Activated CD8-positive, alpha-beta memory T cell treated with anti-CD3 and anti-CD28 coated beads, Interleukin-2, amount 10 ng/mL, durations not matched to agents 7 days and 5 days (primary cell): ENCODE measurements at places on chromosomes 12 and 14. TPM values are rescaled to one million over a fixed set of nuclear protein-coding genes. Genes with fewer than 3 reads are reported as not detected.

Gene RPGRIP1
- total RNA-seq = not detected

Gene DCAF4
- 17.3 TPM for total RNA-seq

Gene MAP1LC3B2
- 0.54 TPM for total RNA-seq

Gene CIROP
- total RNA-seq = not detected

Gene TRIM9
- 0.79 TPM for total RNA-seq

Gene TSPAN19
- total RNA-seq = not detected

Gene STRN3
- 24.2 TPM for total RNA-seq
